Naive B cell (primary cell): ENCODE measurements at places on chromosomes 5 and 9.

DNA sequence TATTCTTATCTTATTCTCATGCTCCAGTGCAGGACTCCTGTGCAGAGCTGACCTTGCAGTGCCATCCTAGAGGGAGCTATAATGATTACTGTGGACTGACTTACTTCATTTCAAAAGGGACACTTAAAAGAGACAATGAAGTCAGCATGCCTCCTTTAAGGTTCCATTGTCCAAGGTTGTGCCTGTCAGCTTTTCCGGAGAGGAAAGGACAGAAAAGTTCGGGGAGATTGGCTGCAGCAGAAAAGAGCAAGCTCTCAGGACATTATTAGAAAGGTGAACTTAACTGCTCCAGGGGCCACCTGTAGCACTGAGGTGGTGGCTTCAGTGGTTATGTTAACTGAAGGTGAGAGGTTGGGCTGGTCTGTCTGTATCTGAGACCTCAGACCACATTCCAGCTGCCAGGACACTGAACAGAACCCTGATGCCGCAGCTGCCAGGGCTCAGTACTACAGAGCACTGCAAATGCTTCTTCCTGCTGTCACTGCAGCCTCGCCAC, 112.9 kb downstream of the ST8SIA4 start:
- DNase-seq, result no peak

GRCh38 chr5:144130306-144130705, 40.2 kb downstream of the YIPF5 start:
- DNase-seq, result no peak

DNA sequence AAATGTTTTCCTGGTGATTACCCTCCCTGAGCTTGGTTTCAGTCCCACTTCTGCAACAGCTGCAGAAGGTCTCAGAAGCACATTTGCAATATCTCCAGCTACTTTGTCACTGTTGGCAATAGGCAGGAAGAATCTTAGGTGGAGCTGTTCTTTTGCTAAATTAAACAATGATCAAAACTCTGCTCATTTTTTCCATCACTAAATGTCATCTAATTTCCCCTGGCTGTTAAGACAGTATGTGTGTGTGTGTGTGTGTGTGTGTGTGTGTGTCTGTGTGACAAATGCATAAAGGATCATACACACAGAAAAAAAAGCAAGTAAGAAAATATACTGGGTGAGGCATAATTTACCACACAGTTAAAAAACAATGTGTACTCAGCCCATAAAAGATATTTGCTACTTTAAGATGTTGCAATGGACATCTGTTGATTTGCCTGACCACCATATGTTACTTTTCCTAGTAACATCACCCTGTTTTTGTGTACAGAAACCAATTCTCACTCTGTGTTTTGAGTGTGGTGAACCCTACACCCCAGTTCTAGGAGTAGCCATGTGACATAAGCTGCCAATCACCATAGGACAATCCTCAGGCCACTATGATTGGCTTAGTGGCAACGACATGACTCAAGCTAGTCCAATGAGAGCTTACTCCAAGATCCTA, 572.6 kb upstream of the CLINT1 start:
- DNase-seq, result no peak

DNA sequence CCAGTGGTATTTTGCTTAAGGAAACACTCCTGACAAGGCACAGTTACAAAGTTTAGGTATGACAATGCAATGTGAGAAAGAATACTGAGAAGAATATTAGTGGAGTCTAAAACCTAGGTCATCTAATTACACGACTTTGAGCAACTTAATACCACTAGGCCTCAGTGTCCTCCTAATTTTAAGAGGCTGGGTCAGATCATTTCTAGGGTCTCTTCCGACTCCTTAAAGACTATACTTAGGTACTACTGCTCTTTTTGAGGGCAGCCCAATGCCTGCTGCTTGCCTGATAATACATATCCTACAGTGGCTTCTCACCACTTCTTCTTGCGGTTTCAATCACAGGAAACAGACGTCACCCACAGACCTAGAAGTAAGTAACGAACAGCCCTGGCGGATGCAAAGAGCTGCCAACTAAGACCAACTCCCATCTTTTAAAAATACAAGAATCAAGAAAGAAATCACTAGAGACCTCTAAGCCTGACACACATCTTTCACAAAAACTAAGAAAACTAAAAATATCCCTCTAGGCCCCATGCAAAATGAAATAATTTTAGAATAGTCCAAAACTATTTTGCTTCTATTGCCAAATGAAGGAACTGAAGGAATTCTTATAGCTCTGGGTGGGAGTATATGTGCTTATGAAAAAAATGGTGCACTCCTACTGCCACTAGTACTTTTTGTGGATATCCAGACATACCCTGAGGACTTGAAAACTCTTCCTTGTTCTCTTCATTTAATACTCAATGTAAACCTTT, 13.1 kb downstream of the DIAPH1 start:
- DNase-seq, result peak; percentile 80

DNA sequence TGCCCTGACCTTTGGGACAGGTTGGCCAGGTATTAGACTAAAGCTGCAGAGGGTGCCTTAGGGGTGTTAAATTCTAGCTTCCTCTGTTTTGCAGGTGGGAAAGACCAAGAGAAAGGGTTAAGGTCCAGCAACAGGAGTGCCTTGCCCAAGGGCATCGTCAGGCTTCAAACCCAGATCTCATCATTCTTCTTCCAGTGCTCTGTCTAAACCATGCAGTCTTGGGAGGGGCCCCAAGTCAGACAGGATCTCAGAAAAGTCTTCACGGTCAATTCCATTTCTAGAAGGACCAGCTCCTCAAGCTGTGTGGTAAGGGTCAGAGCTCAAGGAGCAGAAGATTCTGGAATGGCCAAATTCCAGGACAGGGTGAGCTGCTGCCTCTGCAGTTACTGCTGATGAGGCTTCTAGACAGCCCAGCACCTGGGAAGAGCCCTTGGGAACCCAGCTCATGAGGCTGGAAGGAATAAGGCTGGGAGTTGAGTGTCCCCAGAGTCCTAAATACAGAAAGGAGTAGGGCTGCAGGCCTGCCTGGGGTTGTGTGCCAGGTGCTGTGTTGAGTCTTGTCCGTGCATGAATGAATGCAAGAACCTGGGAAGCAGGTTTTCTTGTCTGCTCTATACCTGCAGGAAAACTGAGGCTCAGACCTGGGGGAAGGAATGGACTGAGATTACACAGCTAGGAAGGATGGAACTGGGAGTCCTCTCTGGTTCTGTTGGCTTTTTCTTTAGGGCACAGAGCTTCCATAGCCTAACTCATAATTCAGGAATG, 69.3 kb downstream of the WWC1 start:
- DNase-seq, result no peak

DNA sequence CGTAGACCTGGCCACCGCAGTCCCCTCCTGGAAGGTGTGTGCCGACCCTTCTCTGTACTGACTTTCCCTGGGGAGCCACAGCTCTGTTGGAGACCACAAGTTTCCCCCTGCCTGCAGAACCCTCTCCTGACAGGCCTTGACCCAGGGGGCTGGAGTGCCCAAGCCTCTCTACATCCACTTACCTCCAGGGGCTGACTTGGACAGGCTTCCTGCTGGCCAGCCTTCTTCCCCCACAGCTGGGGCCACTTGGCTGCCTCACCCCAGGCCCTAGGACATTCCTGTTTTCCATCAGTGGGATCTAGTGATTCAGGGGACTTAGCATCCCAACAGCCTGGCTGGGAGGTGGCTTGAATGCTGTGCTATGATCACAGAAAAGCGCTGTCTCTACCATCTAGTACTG, 23.6 kb downstream of the COL15A1 start:
- DNase-seq, result no peak

DNA sequence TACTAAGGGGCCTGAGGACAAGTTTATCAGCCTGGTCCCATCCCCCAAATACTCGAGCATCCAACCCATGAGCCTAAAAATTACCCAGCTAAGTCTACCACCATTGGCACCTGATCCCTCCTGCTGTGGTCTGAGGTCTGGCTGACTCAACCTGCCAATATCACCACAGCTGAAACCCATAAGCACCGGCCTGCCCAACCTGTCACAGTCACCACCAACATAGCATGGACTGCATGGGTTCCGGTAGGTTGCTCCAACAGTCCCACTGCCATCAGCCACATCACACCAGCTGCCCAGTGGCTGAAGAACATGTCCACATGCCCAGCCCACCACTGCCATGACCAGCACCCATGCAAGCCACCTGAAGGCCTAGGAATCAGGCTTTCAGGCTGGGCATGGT, 495.0 kb downstream of the PRELID2 start:
- DNase-seq, result no peak

GRCh38 chr9:129497005-129497812, 123.7 kb downstream of the C9orf50 start:
- no peak for DNase-seq

DNA sequence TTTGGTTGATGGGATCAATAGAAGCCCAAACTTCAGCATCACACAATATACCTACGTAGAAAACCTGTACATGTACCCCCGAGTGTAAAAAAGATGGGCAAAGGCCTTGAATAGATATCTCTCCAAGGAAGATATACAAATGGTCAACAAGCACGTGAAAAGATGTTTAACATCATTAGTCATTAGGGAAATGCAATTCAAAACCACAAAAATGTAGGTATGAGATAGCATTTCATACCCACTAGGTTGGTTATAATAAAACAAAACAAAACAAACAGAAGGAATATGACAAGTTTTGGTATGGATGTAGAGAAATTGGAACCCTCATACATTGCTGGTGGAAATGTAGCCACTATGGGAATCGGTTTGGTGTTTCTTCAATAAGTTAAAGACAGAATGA, 33.1 kb upstream of the PPARGC1B start:
- DNase-seq, result no peak

DNA sequence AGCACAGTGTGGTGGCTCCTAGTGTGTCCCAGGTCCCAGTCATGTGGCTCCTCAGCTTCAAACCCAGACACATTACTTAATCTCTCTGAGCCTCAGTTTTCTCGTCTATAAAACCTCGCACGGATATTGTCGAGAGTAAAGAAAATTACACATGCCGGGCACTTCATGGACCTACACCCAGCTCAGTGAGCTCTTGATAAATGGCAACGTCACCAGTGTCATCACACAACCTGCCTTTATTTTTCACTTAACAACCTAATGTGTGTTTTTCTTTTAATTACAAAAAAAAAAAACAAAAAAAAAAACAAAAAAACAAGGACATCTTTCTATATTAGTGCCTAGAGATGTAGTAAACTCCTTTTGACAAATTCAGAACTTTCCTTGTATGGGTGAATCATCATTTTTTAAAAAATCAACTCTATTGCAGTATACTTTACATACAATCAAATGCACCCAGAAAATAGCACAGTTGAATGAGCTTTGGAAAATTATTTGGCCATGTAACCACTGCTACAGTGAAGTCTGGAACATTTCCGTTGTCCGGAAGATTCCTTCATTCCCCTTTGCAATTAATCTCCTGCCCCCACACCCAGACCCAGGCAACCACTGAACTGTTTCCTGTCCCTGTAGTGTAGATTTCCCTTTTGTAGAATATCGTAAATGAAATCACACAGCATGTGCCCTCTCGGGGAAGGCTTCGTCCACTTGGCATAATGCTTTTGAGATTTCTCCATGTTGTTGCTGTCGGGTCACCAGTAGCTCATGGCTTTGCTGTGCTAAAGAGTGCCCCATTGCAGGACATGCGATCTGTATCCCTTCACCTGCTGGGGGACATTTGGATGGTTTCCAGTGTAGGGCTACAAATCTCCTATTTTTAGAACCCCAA, 100.4 kb upstream of the LARP1 start:
- no peak for DNase-seq

DNA sequence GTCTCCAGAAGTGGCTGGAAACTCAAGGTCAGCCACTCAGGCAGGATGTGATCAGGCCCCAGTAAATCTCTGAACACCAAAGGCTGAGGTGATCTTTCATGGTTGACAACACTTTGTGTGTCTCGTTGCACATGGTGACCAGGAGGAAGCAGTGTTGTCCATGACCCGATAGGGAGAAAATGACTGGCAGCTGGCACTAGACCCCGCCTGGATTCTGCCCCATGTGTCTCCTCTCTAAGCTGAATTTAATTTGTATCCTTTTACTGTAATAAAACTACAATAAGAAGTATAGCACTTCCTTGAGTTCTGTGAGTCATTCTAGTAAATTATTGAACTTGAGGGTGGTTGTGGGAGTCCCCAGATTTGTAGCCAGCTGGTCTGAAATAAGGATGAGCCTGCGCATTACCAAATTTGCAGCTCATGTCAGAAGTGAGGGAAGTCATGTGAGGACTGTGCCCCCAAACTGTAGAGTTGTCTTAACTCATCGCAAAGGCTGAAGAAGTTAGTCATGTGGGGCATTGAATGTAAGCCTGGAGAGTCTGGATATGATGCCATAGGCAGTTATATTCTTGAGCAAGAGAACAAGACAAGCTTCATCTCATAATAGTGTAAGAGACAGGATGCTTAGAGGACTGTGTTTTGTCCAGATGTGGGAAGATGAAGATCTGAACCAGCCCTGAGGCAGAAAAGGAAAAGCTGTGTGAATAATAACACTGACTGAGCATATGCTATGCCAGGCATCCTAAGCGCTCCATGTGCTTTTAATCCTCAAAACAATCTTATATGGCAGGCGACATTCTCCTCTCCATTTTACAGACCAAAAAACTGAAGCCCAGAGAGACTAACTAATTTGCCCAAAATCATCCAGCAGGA, 55.9 kb downstream of the TMEM215 start:
- DNase-seq, result no peak

GRCh38 chr5:33210978-33211377, 229.8 kb upstream of the TARS1 start:
- no peak for DNase-seq

DNA sequence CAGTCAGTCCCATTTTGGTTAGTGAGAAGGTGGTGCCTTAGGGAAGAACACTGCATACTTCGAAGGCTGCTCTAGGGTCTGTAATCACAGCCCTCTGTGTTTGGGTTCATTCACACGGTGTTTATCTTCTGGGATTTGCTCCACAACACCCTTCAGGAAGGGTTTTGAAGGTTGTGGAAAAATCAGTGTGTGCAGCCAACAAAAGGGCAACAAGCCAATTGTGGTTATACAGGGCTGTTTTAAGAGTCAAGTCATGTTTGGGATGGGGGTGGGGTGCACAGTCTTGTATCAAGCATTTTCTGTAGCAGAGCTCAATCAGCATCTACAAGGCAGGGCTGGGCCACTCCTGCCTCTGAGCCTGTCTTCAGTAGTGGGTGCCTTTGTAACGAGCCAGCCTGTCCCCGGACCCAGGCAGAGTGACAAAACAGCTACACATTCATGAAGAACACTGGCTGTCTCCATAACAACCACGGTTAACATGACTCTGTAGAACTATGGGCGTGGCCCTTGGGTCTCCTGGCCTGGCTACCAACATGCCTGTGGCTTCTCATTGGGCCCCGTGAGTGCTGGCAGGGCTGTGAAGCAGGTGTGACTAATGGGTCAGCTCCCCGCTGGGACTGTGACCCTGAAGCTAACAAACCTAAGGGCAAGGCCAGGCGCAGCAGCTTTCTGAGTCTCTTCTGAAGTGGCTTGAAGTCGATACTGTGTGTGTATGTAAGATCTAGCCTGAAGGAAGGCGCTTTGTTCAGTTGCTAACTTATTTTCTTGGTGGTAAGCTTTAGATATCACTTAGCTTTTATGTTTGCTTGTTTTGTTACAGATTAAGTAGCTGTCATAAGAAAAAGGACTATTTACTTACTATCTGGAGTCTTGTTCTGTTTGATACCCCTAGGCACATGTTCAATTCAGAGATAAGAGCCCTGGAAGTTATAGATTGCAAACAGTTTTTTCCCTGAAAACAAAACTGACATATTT, 27.9 kb upstream of the GOLM1 start:
- DNase-seq, result no peak
